ENCODE measurements at places on chromosomes 11 and 22. TPM values are rescaled to one million over a fixed set of nuclear protein-coding genes. Genes with fewer than 3 reads are reported as not detected.

DNA sequence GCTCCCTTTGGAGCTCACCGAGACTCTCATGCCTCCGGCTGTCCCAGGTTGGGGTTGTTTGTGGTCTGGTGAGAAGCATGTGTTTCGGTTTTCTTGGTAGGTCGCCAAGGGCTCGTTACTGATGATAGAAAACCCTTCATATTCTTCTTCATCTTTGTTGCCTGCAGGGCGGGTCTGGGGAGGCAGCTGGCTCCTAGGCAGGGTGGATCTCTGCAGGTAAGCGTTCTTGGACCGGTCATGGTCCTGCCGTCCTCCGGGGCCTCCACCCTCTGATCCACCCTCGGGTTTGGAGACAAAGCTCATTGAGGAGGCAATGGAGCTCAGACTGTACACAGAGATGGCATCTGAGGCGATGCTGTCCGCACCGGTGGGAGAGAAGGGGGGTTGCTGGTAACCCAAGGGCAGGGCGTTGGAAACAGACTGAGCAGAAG, 64.3 kb upstream of the PITPNB start:
- no peak for DNase-seq

DNA sequence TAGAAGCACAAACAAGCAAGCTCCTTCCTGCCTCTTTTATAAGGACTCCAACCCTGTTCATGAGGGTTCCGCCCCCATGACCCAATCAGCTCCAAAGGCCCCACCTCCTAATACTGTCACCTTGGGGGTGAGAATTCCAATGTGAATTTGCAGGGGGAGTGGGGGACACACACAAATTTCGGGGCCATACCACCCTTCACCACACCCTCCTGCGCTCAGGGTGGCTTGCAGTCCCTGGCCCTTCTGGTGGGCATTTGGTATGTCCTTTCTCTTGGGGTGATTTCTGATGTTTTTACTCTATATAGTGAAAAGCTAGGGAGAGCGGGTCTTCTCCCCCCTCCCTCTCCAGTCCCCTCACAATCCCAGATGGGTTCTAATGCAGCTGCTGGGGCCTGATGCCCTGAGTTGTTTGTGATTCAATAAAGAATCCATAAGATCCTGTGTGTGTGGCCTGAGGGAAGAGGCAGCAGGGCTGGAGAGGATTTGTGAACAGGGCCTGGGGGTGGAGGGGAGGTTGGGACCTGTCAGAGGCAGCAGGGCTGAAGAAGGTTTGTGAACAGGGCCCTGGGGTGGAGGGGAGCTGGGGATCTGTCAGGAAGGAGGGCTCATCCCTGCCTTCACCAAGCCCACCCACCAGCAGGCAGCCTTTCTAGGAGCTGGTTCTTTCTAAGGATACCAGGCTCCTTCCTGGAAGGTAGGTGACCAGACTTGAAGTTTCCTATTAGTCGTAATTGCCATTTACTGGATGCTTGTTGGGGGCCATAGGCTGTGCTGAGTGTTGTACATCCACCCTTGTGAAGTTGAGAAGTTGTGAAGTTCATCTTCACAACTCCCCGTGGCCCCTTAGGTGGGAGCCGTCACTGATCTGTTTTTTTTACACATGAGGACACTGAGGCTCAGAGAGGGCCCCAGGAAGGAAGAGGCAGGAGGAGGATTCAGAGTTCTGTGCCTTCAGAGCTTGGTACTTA, 7.9 kb downstream of the SLC35C1 start:
- DNase-seq: no peak

DNA sequence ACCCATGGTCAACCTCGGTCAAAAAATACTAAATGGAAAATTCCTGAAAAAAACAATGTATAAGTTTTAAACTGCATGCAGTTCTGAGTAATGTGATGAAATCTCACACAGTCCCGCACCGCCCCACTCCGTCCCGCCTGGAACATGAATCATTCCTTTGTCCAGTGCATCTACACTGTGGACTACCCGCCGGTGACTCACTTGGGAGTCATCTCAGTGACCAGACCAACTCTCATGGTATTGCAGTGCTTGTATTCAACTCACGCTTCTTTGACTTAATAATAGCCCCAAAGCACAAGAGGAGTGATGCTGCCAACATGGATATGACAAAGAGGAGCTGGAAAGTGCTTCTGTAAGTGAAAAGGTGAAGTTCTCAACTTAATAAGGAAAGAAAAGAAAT, 48.8 kb downstream of the ARHGAP32 start:
- DNase-seq: no peak

DERL3 gene
- 8.1 TPM for total RNA-seq

DNA sequence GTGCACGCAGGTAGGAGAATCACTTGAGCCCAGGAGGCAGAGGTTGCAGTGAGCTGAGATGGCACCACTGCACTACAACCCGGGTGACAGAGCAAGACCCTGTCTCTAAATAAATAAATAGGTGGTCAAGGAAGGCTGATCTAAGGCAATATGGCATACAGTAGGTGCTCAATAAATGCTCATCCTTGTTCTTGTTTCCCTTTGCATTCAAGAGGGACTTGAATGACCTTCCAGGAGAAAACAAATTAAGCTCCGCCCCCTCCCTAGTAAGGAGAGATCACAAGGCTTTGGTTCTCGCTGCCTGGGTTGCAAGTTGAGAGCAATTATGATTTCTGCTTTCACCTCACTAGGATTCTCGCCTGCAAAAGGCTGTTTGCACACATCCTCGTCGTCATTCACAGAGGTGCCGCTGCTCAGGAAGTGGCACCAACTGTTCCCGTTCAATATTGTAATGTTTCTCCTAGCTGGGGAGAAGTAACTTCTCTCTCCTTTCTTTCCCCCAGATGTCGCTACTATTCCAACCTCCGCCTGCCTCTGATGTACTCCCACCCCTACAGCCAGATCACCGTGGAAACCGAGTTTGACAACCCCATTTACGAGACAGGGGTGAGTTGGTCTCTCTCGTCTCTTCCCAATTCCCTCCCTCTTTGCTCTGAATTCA, 51.8 kb upstream of the ASPHD2 start:
- no peak for DNase-seq

GRCh38 chr11:113896156-113896879, 8.3 kb upstream of the HTR3B start:
- DNase-seq: peak; percentile 55

PAMR1 gene
- not detected for total RNA-seq

DNA sequence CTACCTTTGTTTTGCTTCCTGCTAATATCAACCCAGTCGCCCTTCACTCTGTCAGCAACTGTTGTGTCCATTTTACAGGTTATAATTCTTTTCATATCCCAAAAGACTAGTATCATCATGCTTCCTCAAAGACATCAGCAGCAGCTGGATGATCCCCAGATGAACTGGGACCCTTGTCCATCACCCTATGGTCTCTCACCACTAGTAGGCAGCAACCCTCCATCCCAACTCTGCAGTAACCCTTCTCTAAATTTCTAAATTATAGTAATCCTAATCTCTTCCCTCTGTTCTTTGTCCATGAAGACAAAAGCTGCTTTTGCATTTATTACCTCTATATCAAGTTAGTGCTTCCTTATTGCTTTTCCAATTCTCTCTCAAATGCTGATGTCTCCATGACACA, 1025.8 kb downstream of the FAM181B start:
- no peak for DNase-seq

GRCh38 chr11:31818874-31819331, 7.8 kb upstream of the PAX6 start:
- DNase-seq: no peak

GRCh38 chr11:36282926-36283325, 6.3 kb downstream of the COMMD9 start:
- DNase-seq: no peak

DNA sequence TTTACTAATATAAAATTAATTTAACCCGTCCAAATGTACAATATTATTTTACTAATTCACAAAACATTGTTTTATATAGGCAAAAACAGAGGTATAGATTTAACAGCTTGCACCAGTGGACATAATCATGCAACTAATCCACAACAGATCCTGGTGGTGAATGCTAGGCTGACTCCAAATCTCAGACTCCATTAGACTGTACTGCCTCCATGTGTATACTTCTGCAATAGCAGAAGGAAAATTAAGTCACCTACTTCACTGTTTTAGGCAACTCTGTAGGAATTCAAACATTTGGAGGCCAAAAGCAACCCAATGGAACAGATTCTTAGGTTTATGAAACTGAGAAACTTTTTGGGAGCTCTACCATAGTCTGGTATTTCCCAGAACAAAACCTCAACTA, 30.0 kb upstream of the RAB39A start:
- no peak for DNase-seq

TNNT3 gene
- 2.6 TPM for total RNA-seq

MYOD1 gene
- total RNA-seq: not detected

GRCh38 chr11:79294845-79295731, 145.7 kb downstream of the TENM4 start:
- no peak for DNase-seq

- peak; percentile 83 for DNase-seq
Measured at GRCh38 chr22:19766511-19767426, 6.2 kb downstream of the TBX1 start.

SSTR3 gene
- total RNA-seq: 3.5 TPM

- DNase-seq: no peak
Measured at GRCh38 chr11:122089111-122089510, 26.9 kb downstream of the BLID start.

DNA sequence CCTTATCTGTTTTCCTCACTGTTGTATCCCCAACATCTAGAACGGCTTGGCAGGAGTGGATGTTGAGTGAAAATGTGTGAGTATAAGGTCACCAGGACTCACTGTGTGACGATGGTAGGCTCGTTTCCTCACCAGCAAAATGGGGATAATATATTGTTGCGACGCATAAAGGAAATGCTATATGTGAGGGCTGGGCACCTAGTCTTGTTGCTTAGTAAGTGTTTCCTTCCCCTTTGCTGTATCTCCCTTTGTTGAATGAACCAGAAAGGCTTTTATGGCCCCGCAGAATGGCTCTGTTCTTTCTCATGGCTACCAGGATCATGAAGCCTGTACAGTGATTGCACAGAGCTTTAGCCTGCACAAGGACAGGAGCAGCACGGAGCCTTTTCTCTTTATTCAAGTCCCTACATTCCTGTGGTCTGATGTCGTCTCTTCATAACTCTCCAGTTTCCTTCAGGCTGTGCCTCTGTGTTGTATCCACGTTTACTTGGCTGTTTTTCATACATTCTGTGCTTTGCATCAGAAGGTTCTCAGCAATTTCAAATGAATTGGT, 5.4 kb downstream of the TNRC6B start:
- DNase-seq: no peak

DNA sequence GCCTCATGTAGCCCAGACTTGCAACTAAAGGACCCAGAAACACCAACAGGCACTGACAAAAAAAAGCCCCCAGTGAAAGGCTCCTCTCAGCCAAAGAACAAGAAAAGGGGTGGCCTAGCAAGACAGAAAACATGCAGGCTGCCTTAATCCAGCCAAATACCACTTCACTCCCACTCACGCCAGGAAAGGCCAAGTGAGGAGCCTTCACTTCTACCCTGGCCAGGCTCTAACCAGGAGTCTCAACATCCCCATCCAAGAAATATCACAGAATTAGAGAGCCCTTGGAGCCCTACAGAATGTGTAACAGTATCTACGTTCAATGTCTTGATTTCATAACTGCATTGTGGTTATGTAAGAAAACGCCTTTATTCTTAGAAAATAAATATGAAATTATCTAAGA, 149.0 kb downstream of the APOL5 start:
- DNase-seq: no peak

DNA sequence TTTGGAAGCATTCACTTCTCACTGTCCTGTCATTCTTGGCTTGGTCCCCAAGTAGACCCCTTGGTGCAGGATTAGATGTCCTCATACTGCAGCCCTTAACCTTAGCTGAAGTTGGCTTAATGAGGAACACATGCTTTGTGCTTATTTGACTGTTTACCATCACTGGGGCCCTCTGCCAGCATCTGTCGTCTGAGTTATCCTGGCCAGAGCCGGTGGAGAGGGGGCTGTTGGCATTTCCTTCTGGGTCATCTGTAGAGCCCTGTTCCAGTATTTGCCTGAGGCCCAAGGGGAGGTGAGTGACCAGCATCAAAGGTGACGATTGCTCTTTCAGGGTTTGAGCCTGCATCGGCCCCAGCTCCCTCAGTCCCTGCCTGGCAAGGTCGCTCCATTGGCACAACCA, 126.4 kb upstream of the RASSF10 start:
- DNase-seq: no peak

DNA sequence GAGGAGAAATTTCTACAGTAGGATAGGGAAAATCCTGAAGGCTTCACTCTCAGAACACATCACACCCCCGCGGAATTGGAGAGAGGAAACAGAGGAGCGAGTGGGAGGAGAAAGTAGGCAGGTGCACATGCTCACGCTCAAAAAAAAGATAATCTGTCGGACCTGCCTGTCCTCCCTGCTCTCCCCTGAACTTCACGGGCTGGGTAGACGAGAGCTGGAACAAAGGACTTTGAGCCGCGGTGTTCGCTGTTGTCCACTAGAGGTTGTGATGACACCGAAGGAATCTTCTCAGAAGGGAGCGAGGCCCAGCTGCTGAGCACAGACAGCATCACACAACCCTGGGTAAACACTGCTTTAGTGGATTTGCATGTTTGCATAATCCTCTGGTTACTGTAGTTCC, 5.0 kb downstream of the SEZ6L start:
- DNase-seq: no peak

CADM1 gene
- total RNA-seq: 0.74 TPM

BUD13 gene
- total RNA-seq: 36.3 TPM

GRCh38 chr11:130390071-130390758, 38.2 kb downstream of the ADAMTS8 start:
- no peak for DNase-seq
